ENCODE measurements at places on chromosomes 16 and 17.

- DNase-seq, result no peak
Observed at GRCh38 chr17:58527949-58528348, 13.5 kb upstream of the MTMR4 start.

DNA sequence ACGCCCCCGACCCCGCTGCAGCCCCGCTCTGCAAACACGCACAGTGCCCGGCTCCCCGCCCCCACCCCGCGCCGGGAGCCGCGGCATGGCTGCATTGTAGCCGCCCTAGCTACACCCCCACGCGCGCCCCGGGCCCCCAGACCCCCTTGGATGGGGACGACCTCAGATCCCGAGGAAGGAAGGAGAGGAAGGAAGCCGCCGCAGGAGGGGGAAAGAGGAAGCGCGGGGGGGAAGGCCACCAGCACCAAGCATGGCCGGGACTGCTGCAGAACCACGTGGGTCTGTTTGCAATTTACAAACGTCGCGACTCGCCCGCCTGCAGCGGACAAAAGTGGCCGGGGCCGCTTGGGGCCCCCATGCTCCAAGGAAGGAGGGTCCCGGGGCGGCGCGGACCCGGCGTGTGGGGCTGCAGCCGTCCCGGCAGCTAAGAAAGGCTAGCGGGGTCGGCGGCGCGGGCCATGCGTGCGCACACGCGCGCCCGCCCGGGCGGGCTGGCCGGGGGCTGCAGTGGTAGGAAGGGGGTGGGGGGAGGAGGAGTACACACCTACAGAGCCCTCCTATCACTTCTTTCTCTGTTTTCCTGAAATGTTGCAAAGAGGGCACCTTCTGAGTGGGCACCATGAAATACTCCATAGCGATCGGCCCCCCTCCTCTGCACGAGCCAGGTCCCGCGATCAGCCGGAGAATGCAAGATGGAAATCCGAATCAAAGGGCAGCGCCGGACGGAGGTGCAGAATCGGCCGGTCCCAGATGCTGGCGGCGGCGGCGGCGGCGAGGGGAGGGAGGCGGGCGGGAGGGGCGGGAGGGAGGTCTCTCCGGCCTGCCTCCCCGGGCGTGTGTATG is 488 bp downstream of the TFAP4 start:
- DNase-seq, result peak; percentile 50

DNA sequence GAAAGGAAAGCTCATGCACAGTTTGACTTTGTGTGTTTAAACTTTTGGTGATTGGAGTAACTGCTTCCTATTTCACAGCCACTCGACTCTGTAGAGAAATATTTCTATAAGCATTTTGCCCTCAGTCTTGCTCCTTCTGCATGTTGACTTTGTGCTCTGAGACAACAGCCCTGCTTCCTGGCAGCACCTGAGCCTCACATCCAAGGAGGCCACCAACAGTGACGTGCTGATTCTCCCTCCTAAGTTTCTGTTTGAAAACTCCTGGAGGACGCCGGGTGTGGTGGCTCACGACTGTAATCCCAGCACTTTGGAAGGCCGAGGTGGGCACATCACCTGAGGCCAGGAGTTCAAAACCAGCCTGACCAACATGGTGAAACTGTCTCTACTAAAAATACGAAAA is 23.9 kb upstream of the WSB1 start:
- DNase-seq, result no peak

GRCh38 chr16:84741340-84741830 is 41.6 kb downstream of the USP10 start:
- no peak for DNase-seq

- DNase-seq, result no peak
Observed at GRCh38 chr16:10957771-10958482, 13.6 kb downstream of the CLEC16A start.

- DNase-seq, result no peak
Observed at GRCh38 chr16:69888005-69888590, 63.0 kb upstream of the CLEC18A start.

DNA sequence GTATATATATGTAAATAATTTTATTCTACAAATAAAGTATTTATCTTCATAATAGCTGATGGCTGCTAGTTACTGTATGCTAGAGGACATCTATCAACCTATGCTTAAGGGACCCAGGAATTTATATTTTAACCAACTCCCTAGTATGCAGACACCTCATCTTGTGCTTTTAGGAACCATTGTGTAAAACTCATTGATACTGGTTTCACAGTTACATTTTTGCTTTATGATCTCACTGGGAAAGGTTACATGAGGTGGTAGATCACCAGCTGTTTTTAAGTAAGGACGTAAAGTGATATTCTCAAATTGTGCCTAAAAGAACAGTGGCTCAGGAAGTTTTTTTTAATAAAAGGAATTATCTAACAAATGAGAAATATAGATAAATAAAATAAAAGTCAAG is 56.4 kb downstream of the VMP1 start:
- DNase-seq, result no peak

DNA sequence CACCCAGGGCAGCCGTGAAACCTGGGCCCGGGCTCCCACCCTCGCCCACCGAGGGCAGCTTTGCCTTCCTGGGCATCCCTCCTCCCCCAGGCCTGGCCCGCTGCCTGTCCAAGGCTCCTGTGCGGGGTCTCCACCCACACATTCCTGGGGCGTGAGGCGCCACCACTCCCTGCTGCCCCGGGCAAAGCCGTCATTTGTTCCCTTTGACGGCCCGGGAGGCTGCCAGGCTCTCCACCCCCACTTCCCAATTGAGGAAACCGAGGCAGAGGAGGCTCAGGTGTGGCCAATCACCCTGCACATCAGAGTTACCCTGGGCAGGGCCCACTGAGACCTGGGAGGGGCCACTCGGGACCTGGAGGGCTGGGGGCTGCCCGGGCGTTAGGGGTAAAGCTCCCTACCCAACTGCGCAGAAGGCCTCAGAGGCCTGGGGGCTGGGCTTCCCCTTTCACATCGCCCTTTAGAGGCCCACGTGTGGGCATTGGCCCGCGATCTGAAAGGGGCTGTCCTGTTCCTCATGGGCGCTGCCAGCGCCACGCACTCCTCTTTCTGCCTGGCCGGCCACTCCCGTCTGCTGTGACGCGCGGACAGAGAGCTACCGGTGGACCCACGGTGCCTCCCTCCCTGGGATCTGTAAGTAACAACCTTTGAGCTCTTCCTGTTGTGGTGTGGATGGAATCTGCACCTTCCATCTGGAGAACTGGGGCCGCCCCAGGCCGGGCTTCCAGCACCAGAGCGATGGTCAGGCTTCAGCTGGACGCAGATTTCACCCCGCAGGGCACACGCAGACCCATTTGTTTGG is at the start of gene MSLN:
TSS of gene MSLN (plus strand) at position 190 of the 799 bp plus-strand sequence. CDS start 1,947 bp downstream, outside the sequence.
- DNase-seq, result no peak

GRCh38 chr17:53527473-53527872 is 295.3 kb upstream of the KIF2B start:
- DNase-seq, result no peak

GRCh38 chr16:24010440-24011089 is 174.8 kb downstream of the PRKCB start:
- peak; percentile 85 for DNase-seq

DNA sequence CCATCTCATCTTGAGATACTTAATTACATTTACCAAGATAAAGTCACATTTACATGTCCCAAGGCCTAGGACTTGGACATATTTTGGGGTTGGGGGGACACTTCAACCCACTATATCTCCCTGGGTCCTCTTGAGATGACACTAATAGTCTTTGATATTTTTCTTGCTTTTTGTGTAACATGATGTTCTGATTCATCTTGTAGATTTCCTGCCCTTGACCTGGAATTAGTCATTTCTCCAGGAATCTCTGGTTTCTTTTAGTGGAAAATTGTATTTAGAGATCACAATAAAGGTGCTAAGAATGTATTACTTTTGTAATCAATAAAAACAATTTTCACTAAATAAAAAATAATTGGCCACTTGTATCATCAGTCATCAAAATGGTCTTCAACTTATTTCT is 157.3 kb downstream of the VPS53 start:
- no peak for DNase-seq

GRCh38 chr16:23374721-23375510 is 72.8 kb downstream of the SCNN1B start:
- no peak for DNase-seq

DNA sequence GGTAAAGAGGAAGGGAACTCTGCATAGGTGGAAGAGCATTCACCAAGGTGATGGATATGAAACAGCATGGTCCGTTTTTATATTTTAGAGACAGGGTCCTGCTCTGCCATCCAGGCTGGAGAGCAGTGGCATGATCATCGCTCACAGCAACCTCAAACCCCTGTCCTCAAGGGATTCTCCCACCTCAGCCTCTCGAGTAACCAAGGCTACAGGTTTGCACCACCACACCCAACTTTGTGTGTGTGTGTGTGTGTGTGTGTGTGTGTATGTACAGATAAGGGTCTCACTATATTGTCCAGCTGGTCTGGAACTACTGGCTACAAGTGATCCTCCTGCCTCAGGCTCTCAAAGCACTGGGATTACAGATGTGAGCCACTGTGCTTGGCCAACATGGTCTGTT is 77.5 kb upstream of the NACA2 start:
- DNase-seq, result no peak

DNA sequence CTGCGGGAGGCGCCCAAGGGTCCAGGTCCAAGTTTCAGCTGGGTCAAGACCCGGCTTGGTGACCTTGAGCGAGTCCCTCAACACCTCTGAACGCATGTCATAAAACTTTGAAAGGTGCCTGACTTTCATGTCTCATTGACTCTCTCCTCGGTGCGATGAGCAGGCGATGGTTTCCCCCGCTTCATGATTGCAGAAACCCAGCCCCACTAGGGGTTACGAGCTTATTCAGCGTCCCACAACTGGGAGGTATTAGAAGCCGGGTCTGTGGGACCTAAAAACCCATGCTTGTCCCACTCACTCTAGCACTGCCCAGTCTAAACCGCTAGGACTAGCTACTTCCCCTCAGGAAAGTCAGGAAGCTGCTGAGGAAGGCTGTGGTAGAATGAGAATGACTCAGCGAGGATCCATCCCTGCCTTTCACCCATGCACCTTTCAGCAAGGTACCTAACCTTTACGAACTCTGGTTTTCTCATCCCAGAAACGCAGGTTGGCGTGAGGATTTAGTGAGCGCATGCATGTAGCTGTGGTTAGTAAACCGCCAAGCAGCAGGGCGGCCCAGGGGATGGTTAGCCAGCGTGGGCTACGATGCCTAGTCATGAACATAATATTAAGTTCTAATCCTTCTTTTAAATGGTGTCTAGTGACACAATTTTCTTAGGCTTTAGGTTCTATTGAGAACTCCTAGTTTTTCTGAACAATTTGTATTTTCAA is 26.2 kb upstream of the RFFL start:
- DNase-seq, result peak; percentile 75

GRCh38 chr17:28537219-28537610 is 15.2 kb downstream of the UNC119 start:
- no peak for DNase-seq

GRCh38 chr16:30004811-30005242 is 6.0 kb downstream of the DOC2A start:
- DNase-seq, result no peak

DNA sequence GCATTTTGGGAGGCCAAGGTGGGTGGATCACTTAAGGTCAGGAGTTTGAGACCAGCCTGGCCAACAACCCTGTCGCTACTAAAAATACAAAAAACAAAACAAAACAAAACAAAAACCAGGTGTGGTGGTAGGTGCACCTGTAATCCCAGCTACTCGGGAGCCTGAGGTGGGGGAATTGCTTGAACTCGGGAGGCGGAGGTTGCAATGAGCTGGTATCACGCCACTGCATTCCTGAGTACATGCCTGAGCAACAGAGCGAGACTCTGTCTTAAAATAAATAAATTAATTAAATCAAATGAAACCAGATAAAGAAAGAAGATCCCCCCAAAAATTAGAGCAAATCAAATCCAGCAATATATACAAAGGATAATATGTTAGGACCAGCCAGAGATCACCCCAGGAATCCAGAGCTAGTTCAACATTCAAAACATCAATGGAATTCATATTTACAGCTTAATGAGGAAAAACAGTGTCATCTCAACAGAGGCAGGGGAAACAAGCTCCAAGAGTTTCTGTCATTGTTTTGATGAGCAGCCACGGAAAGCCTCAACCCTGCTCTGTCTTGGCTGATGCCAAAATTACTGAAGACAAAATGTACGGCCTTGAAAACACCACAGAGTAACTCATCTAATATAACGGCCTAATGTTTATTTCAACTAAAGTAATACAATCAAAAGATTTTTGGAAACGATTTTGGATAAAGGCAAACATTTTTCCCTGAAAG is 3.7 kb downstream of the PEMT start:
- DNase-seq, result no peak

DNA sequence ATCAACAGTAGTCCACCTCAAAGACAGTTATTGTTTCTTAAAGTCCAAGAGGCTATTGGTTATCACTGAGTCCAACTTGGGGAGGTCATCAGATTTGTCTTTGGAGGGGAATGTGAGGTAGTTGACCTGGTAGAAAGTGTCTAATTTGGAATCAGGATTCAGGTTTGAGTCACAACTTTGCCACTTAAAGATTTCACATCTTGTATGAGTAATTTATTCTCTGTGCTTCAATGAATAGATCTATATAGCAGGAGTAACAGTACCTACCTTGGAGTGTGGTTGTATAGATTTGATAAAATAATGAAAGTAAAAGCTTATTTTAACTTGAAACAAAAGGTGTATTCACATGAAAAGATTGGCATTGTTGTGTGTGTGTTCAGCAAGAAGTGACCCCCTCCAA is 119.3 kb upstream of the TBX2 start:
- DNase-seq, result no peak

GRCh38 chr16:1963806-1964505 is 670 bp downstream of the RPS2 start:
- peak; percentile 35 for DNase-seq

DNA sequence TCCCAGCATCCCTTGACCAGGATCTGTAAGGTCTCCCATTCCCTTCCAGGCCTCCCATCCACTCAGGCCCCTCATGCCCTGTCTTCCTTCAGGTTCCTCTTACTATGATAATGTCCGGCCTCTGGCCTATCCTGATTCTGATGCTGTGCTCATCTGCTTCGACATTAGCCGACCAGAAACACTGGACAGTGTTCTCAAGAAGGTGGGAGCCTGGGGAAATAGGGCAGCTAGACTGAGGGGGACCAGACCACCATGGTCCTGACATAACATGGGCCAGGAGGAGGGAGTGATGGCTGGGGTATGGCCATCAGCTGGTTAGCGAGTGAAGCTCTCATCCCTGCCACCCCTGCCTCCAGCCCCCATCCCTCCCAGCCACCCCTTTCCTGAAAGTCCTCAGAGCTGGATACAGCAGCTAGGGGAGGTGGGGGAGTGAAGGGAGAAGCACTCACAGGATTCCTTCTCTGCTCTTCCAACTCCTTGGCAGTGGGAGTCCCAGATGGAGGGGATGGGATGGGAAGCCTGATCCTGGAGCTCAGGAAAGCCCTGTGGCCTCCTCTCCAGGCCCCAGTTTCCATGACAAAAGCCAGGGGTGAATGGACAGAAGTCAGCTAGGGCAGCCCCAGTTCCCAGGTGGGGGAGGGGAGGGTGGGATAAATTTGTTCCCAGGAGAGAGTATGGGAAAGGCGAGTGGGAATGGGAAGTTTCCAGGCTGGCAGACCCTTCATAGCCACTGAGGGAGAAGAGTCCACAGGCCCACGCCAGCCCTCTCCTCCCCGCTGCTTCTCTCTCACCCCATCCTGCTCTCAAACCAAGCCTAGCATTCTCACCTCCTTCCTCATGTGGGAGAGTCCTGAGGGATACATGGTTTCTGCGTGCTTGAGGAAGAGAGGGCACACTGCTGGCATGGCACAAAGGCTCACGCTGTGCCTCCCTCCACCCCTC is 2.3 kb downstream of the RND2 start:
- no peak for DNase-seq

All from AML-193 (cell line).